ENCODE measurements at places on chromosomes 11 and 22. TPM values are rescaled to one million over a fixed set of nuclear protein-coding genes. Genes with fewer than 3 reads are reported as not detected.

The MYBPC3 gene
- total RNA-seq, result not detected

The PATE4 gene
- total RNA-seq, result not detected

The BDNF gene
- total RNA-seq, result 44.0 TPM

The RAB3IL1 gene
- total RNA-seq, result 11.8 TPM

The VSIG2 gene
- not detected for total RNA-seq

The PAX6 gene
- total RNA-seq, result not detected

The TMEM191B gene
- total RNA-seq, result 0.91 TPM

The SEC14L2 gene
- 15.9 TPM for total RNA-seq

The OR4C5 gene
- total RNA-seq, result not detected

The GLB1L2 gene
- 0.03 TPM for total RNA-seq

The CHADL gene
- 1.1 TPM for total RNA-seq

The CCDC116 gene
- 0.20 TPM for total RNA-seq

The ART1 gene
- total RNA-seq, result not detected

Measured in smooth muscle cell of the pulmonary artery (primary cell).